ENCODE measurements at places on chromosomes 7 and 10. TPM values are rescaled to one million over a fixed set of nuclear protein-coding genes. Genes with fewer than 3 reads are reported as not detected.

Gene CYP3A4
- not detected for total RNA-seq

Gene MOGAT3
- total RNA-seq = not detected

Gene ERVW-1
- not detected for total RNA-seq

Gene FOXI2
- not detected for total RNA-seq

Gene NKX2-3
- not detected for total RNA-seq

Gene SCART1
- 4.8 TPM for total RNA-seq

Gene NCF1
- not detected for total RNA-seq

Gene MCM10
- total RNA-seq = 3.7 TPM

Gene TEX36
- not detected for total RNA-seq

Gene PILRB
- 38.7 TPM for total RNA-seq

Gene IDI2
- not detected for total RNA-seq

Gene GIMAP6
- total RNA-seq = not detected

Gene ATOH7
- total RNA-seq = not detected

Gene HTR7
- total RNA-seq = 0.26 TPM

Gene CALHM2
- total RNA-seq = 2.1 TPM

Gene PGAM1
- 234 TPM for total RNA-seq

Gene FOXK1
- total RNA-seq = 63.1 TPM

Gene CUL2
- total RNA-seq = 34.3 TPM

Gene ABCB4
- not detected for total RNA-seq

Gene GHRHR
- not detected for total RNA-seq

Gene SYT15
- 10.3 TPM for total RNA-seq

Gene RSPH10B
- not detected for total RNA-seq

Gene NPTX2
- total RNA-seq = 5.1 TPM

Gene PPP1R9A
- 4.4 TPM for total RNA-seq
